Neural crest cell (in vitro differentiated cells): ENCODE measurements at places on chromosomes 7 and 10. TPM values are rescaled to one million over a fixed set of nuclear protein-coding genes. Genes with fewer than 3 reads are reported as not detected.
A peak's percentile ranks its signal among the peaks of the same experiment; 100 is the strongest.

Gene COBL
- 0.05 and 0.41 TPM in 2 replicates for total RNA-seq

Gene KAZALD1
- 1.4 and 2.9 TPM in 2 replicates for total RNA-seq

Gene PDIA4
- 151 and 154 TPM in 2 replicates for total RNA-seq

Gene HELLS
- 187 and 190 TPM in 2 replicates for total RNA-seq

Gene IGF2BP3
- total RNA-seq = 117 and 118 TPM in 2 replicates

Gene CYP2C18
- total RNA-seq = not detected in 2 replicates

Gene SKIDA1
- total RNA-seq = 52.1 and 53.0 TPM in 2 replicates

Gene LLCFC1
- not detected in 2 replicates for total RNA-seq

- DNase-seq = no peak
These were observed 9.3 kb upstream of the ADD3 start for GRCh38 chr10:109998513-109998912.

DNA sequence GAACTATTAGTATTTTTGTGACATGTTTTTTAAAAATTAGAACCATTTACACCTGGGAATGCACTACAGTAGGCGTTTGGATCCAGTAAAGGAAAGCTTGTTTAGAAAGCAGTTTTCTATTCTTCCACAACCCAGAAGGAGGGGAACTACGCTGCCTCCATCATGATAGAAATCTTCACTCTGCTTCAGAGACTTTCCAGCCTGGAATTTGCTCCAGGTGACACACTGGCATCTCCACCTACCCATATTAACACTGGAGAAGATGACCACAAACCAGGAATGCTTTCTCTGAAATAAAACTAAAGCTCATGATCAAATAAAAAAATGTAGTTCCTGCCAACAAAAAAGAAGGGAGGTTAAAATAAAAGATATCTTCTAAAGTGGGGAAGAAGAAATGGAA is 66.3 kb downstream of the ARHGAP22 start:
- no peak for DNase-seq

- DNase-seq = no peak
These were observed 16.1 kb upstream of the FOXI2 start for GRCh38 chr10:127720903-127721302.

DNA sequence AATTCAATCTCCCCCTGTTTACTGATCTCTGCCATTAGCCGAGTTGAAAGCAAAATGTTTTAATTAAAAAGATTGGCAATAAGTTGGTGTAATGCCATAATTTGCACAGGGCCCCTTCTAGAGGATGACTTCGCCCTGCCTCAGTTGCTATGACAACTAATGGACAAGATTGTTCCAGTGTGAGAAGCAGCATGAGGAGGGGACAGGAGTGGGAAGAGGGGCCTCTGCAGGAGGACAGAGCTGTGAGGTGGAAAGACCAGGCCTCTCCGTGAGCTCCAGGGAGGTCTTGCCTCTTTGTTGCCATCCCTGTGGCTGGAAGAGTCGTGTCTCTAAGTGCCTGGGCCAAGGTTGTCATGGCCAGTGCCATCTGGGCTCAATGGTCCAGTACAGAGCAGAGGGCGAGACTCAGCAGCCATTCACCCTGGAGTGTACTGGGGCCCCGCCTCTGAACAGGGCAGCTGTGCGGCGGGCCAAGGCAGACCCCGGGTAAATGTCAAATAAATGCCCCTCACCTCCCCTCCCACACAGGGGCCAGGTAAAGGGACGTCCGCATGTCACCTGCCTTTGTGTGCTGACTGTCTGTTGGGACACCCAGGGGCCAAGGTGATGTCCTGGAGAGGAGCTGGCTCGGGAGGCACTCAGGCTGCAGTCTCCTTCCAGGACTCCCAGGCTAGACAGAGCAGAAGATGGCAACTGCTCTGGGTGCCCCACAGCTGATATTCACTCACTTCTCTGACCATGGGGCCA is 97.0 kb upstream of the RET start:
- no peak for DNase-seq

- no peak for DNase-seq
These were observed 81.8 kb downstream of the DIP2C start for GRCh38 chr10:607545-608185.

DNA sequence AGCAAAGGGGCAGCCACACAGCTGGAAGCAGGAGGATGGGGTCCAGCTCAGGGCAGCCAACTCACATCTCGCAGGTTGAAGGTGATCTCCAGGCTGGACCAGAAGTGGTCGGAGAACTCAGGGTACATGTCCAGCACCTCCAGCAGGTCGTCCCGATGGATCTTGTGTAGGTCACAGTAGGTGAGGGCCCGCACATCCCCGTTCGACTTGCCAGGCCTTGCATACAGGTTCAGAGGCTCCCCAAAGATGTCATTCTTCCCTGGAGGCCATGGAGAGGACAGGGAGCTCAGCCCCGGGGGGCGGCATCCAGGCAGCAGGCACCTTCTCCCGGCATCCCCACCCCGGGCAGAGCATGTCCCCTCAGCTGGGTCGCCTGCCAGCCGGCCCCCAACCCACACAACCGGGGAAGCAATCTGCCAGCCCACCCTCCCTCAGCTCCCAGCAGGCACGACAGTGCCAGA is 29.3 kb downstream of the KCNH2 start:
- no peak for DNase-seq

DNA sequence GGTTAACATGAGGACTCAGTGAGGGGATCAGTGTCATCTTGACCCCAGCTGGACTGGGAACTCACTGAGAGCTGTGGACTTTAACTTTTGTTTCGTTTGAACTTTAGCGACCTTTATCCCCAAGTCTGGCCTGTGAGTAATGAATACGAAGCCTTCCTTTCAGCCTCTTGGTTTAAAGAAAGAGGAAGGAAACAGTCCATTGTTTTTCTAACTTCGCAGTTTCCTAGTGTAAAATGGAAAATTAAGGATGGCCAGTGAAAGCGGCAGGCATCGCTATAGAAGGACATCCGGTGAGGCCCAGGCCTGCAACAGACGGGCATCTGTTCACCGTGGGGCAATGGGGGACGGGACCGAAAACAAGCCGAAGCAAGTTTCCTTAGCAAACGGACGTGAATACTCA is 44.1 kb upstream of the ADO start:
- DNase-seq = peak; percentile 22

GRCh38 chr10:116538456-116538855 is 7.3 kb upstream of the PNLIP start:
- no peak for DNase-seq

- DNase-seq = no peak
These were observed 83.5 kb downstream of the SPDYE5 start for GRCh38 chr7:75575488-75576121.

GRCh38 chr10:105611244-105611798 is 970.2 kb downstream of the SORCS3 start:
- DNase-seq = no peak

DNA sequence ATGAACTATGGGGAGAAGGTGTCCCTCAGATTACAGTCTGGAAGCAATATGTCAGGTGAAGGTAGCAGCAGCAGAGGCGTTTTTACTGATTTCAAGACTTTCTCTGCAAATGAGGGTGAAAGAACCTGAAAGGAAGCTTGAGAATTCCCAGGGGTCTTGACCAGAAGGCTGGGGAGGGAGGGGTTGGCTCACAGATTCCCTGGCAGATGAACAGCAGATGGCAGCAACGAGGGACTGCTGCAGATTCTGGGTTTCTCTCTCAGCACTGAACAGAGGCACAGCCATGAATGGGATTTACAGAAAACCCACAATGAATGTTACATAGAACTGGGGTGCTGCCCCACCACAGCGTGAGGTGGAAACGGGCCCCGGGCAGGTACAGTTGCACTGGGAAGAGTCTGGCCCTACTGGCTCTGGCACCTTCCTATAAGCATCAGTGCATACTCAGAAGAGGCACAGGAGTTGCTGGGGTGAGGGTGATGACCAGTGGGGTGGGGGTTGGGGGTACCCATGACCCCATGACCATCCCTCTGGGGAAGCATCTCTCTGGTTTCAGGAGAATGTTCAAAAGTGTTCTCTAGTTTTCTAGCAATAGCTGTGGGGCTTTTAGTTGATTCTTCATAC is 317.8 kb downstream of the SH2D4B start:
- DNase-seq = peak; percentile 41

DNA sequence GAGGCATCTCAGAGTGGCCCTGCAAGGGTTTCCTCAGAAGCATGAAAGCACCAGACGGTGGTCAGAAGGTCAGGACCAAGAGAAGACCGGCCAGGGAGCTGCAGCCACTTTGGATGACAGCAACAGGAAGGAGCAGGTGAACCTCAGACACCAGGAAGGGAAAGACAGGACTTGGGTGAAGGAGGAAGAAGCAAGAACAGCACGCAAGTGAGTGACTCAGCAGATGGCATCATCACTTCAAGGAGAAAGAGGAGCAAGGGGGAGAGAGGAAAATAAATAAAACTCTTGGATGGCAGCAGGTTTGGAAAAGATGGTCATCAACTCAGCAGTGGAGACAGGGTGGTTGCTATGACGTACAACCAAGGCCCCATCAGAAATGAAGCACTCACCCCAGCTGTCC is 31.6 kb downstream of the NCAPG2 start:
- no peak for DNase-seq

DNA sequence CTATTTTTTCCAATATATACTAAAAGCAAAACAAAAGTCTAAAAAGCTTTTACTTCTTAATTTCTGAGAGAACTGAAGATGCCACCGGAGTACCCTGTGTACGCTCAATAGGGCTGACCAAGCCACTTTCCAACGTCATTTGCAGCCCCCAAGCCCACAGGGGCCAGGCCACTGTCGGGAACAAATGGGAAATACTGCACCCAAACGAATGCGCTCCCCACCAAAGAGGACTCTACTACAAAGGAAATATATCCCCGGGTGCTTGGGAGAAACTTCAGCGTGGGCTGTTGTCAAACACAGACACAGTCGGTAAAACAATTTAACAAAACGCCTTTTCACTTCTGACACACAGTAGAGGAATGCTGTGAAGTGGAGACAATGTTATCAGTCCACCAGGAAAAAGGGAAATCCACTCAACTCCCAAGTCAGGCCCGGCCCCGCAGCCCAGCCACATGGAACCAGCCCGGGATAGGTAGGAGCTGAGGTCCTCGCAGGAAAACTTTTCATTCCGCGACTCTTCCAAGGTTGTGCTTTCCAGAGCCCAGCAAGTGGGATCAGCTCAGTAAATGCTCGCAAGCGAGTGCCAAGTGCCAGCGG is 1.4 kb downstream of the PARD3 start:
- peak; percentile 5 for DNase-seq

DNA sequence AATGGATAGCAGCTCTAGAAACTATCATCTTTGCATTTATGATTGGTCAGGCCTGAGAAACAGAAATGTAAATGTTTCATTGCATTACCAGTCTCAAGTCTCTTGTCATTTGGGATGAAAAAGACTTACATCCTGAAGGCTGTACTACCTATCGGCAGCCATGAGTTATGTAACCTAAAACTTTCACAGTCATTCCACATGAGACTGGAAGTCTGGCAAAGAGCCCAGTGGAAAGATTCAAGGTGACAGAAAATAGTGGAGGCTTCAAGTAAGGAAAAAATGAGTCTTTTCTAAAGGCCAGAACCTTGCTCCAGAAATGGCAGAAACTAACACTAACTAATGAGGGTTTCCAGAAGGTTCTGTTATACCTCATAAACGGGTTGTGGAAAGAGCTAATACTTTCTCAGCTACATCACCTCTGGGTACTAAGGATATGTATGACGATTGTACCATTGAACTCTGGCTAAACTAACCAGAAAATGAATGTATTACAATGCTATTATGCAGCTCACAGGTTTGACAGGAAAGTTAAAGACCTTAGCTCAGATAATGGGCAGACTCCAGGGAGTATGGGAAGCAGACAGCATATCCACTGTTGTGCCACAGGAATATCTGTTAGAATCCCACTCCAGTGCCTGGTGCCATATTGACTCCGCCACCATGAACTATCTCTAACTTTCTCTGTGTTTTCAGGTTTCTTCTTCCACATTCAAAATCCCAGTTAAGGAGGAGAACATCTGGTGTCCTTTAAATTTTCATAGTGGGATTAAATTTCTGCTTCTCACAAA is 41.7 kb upstream of the DYNC1I1 start:
- DNase-seq = no peak

DNA sequence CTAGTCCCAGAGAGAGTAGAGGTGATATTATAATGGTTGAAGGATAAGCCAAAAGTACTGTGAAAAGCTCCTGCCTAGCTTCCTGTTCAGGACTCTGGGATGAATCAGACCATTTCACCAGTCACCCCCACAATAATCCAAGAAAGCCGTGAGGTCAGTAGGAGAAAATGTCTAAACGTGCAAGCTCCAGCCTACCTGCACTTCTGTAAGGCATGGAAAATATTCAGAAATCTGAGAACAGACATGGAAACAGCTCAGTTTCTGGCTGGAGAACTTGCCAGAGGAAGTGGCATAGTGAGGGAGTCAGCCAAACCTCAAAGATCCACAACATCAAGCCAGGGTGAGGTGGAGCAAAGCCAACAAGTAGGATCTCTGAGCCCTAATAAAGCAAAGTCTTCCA is 58.2 kb downstream of the ELAPOR2 start:
- no peak for DNase-seq

DNA sequence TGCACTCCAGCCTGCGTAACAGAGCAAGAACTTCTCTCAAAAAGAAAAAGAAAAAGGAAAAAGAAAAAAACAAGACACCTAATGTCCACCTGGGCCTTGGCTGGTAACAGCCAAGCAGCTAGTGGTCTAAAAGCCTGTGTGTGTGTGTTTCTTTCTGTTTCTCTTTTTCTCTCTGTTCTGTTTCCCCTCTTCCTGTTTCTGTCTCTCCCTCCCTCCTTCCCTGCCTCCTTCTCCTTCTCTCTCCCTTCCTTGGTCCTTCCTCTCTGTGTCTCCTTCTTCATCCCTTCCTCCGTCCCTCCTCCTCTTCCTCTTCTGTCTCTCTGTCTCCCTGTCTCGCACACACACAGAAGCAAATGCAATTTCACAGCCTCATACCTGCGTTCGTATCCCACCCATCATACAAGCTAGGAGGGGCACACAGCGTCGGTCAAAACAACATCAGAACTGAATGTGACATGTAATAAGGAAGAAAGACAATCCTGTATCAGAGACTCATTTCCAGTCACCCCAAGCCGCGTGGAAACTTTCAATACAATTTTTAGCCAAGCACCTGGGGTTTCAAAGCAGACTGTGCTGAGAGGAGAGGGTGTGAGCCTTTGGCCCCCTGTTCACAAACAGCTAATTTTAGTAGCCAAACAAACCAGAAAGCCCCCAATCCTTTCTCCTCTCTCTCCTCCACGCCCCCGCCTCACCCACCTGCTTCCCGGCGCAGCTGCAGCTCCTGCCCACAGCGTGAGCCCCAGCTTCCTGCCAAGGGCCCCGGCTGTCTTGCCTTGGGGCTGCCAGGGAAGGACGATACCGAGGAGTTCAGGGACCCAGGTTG is 50.2 kb upstream of the GNA12 start:
- DNase-seq = no peak

- DNase-seq = no peak
These were observed 649.6 kb downstream of the LRMDA start for GRCh38 chr10:76080991-76081390.

DNA sequence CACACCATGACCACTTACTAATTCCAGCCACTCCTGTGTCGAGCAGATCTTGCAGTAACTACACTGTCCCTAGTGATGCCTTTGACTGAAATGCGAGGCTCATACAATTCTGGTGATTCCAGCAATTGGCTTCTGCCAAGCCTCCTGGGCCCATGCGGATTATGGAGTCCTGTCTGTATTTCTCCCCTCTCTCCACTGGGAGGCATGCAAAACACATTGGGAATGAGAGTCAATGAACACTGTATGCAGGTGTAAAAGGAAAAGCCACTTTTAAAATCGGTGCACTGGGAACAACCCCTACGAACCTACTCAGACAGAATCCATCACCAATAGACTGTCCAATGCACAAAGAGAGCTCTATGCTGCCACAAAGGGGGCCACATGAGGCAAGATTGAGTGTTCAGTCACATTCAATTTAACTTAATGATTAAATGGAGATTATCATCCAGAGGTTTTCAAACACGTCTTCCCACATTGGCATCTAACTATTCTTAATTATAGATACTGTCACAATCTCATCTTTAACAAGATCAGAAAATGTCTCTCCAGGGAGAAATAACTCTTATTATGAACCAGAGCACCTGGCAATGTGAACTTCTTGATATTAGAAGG is 550.6 kb downstream of the GLRX3 start:
- DNase-seq = peak; percentile 27
